ENCODE measurements at places on chromosomes 3 and 15.

GRCh38 chr3:49170744-49171118 is 667 bp upstream of the KLHDC8B start:
- DNase-seq: no peak

DNA sequence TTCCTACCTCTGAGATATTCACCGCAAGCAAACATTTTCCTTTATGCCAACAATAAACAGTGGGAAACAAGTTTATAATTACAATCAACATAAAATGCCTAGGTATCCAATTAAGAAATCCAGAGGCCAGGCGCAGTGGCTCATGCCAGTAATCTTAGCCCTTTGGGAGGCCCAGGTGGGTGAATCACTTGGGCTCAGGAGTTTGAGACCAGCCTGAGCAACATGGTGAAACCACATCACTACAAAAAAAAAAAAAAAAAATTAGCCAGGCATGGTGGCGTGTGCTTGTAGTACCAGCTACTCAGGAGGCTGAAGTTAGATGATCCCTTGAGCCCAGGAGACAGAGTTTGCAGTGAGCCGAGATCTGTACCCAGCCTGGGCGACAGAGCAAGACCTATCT is 17.3 kb downstream of the TBC1D2B start:
- no peak for DNase-seq

GRCh38 chr15:101646672-101647071 is 5.5 kb downstream of the TM2D3 start:
- no peak for DNase-seq

- no peak for DNase-seq
Measured at GRCh38 chr3:153339065-153339464, 177.0 kb downstream of the RAP2B start.

DNA sequence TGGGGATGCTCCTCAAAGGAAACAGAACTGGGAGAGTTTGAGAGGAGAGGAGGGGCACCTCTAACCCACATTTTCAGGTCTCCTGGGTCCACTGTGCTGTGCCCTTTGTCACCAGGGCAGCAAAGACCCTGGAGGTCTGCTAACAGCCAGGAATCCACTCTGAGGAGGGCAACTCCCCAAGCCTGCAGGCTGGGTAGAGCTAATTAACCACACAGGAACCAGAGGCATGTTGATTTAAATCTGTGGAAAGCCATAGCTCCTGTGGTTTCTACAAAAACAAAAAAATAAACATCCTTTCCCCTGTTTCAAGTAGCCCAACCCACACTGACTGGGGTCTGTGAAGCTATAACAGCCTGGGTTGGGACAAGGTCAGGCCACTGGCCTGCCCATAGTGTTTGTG is 2.2 kb upstream of the BSN start:
- DNase-seq: no peak

GRCh38 chr3:106829206-106829605 is 548.0 kb upstream of the CCDC54 start:
- no peak for DNase-seq

GRCh38 chr15:98920091-98920880 is 87.3 kb downstream of the PGPEP1L start:
- no peak for DNase-seq

GRCh38 chr3:155646669-155647068 is 98.2 kb downstream of the PLCH1 start:
- no peak for DNase-seq

DNA sequence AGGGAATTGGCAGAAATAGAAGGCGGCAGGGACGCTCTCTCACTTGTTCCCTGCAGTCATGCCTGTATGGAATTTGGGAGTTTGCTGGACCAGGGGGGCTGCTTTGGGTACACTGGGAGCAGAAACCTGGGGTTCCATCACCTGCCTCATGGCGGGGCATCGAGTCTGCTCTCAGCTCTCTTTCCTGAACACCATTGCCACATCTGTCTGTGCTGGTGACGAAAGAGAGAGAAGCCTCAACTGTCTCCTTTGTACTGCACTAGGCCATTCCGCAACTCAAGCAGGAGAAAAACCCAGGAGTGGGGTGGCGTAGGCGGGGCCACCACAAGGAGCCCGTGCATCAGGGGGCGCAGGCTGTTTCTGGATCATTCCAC is 14.0 kb downstream of the TMEM158 start:
- no peak for DNase-seq

GRCh38 chr3:65130782-65131181 is 443.0 kb upstream of the ADAMTS9 start:
- no peak for DNase-seq

DNA sequence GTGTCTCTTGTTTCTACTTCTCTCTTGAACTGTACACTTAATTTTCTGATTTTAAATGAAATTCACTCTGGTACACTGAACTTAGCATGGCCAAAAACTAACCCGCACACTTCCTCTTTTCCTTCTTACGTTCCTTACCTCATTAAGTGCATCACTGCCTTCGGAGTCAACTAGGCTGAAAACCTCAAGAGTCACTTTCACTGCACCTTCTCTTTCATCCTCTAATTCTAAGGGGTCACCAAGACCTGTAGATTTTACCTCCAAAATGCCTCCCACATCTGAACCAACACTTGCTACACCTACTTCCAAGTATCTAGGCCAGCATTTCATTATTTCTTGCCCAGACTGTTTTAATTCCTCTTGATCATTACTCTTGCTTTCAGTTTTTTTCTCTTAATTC is 6.6 kb downstream of the CBLB start:
- DNase-seq: no peak

- DNase-seq: no peak
Measured at GRCh38 chr15:68585574-68586273, 6.9 kb downstream of the CORO2B start.

GRCh38 chr3:122356402-122356801 is 26.6 kb downstream of the MIX23 start:
- DNase-seq: no peak

DNA sequence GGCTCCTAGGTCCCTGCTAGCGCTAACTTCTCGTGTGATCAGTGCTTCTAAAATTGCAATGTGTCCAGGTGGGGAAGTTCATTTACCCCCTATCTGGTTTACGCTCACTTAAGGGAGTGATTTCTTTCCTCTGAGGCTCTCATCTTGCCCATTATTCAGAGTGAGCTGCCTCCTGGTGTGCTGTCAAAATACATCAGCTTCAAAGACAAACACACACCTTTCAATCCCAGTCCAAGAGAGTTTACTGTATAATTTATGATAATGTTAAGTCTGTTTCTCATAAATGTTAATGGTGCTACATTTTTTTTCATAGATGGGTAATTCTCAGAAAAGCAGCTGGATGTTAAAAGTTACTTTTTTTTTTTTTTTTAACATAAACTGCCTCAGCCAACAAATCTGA is 112.3 kb downstream of the RORA start:
- no peak for DNase-seq

DNA sequence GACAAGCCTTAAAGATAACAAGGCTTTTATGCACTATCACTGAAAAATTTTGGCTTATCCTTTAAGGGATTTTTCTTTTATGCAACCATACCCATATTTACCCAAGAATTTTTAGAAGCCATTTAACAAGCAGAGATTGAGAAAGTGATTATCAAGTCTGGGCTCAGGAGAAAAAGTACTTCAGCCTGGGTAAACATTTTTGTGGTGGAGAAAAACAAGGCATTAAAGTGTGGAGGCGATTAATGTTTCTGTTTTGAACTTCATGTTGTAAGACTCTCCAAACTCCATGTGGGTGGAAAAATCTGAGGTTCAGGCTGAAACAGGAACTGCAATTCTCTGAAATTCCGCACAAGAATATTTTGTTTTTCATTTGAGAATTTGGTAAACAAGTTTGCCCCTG is 260.4 kb upstream of the KCNMB2 start:
- DNase-seq: no peak

DNA sequence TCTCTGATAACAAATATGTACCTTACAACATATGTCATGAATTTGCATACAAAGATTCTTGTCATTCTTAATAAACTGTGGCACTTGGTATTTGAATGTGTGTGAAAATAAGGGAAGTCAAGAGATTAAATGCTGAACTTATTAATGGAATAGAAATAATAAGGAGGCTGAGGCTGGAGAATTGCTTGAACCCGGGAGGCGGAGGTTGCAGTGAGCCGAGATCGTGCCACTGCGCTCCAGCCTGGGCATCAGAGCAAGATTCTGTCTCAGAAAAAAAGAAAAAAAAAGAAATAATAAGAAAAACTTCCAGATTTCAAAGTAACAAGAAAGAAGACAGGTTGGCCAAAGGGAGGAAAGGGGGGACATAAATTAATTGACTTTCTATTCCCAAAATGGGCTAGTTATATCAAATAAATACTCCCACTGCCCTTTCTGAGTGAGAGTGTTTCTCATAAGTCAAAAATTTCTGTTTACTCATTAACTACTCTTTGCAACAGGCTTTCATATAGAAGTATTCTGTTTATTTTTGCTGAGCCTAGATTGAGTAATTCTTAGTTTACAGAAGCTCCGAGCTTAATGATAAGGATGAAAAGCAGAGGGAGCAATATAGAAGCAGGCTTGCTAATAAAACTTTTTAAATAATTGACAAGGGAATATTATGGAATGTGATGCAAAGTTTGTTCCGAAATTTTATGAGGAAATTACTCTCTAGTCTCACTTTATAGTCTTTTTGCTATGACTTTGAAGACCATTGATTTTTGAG is 25.6 kb downstream of the KNG1 start:
- DNase-seq: no peak

All from caudate nucleus (tissue), 63 donors.